Activated B cell treated with CpG ODN at 0.5 μM for 24 hours (primary cell): ENCODE measurements at places on chromosomes 12 and 14.
A peak's percentile ranks its signal among the peaks of the same experiment; 100 is the strongest.

GRCh38 chr12:41556176-41556575 lies 368.1 kb downstream of the PDZRN4 start:
- H3K27me3 ChIP-seq = no peaks in the 10 kb centered on the region
- no peak overlapping the region for H3K27ac ChIP-seq
- H3K4me3 ChIP-seq = no peak overlapping the region
- H3K4me1 ChIP-seq = no peaks in the 10 kb centered on the region

GRCh38 chr12:54700301-54700700 lies 52.1 kb upstream of the DCD start:
- no peaks in the 10 kb centered on the region for H3K36me3 ChIP-seq
- H3K4me3 ChIP-seq = no peak overlapping the region
- H3K4me1 ChIP-seq = no peaks in the 10 kb centered on the region
- no peak for DNase-seq
- H3K27me3 ChIP-seq = peaks cover 12% of the 10 kb centered on the region

DNA sequence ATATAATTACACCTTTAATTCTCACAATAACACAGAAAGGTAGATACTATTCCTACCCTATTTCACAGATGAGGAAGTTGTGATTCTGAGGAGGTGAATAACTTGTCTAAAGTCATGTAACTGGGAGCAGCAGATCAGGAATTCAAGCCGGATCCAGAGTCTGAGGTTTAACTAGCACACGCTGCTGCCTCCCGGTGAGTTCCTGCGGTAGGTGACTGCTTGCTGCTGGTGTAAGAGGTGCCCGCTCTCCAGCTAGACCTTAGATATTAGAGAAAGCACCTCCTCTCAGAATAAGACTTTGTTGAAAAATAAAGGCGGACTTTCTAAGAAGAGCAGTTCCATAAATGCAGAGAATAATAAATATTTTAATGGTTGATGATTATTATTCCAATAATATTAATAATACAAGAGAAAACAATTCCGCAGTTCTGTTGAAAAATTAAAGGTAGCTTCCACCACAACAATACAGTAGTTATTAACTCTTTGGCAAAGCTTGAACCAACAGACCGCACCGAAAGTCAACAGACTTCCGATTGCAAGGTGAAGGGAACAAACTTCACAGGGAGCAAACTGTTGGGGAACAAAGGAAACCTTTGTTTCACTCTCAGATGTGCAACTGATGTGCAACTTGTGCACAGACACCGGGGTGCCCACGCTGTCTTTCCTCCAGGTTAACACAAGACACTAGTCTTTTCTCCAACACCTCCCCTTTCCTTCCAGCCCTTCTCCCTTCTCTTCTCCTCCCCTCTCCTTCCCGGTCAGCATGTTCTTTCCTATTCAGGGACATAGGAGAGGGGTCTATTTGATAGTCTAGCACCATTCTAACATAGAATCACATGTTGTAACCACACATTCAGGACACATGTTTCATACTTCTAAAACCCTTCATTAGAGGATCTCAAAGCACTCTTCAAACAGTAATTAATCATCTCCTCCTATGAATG lies 73.2 kb upstream of the EGLN3 start:
- no peaks in the 10 kb centered on the region for H3K36me3 ChIP-seq
- no peak overlapping the region for H3K4me3 ChIP-seq
- H3K27me3 ChIP-seq = peaks cover 2% of the 10 kb centered on the region
- no peaks in the 10 kb centered on the region for H3K4me1 ChIP-seq

GRCh38 chr14:50844391-50844790 lies 13.4 kb upstream of the NIN start:
- DNase-seq = no peak
- no peaks in the 10 kb centered on the region for H3K27me3 ChIP-seq
- H3K27ac ChIP-seq = no peak overlapping the region

DNA sequence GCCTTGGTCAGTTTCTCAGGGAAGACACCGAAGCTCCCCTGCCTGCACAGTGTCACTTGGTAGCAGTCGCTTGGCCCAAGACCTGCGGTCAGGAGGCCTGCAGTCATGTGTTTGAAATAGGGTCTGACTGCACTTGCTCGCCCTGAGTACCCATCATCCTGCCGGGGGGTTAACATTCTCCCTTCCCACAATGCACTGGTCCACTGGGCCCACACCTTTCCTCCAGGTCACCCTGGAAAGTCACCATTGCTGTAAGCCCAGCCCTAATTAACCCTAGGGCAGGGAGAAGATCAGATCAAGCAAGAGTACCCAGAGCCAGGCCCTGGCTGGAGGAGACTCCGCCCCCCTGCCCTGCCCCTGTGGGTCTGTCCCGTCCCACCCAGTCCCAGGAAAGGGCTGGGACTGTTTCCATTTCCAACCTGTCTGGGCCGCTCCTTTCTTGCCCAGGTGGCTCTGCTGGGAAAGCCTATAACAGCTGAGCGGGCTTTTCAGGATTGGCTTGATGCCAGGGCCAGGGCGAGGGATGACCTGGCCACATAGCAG lies 87.1 kb downstream of the ZFP36L1 start:
- no peak overlapping the region for H3K4me3 ChIP-seq
- H3K27me3 ChIP-seq = no peaks in the 10 kb centered on the region
- DNase-seq = no peak
- no peaks in the 10 kb centered on the region for H3K36me3 ChIP-seq
- no peak overlapping the region for H3K27ac ChIP-seq
- peaks cover 4% of the 10 kb centered on the region for H3K4me1 ChIP-seq

DNA sequence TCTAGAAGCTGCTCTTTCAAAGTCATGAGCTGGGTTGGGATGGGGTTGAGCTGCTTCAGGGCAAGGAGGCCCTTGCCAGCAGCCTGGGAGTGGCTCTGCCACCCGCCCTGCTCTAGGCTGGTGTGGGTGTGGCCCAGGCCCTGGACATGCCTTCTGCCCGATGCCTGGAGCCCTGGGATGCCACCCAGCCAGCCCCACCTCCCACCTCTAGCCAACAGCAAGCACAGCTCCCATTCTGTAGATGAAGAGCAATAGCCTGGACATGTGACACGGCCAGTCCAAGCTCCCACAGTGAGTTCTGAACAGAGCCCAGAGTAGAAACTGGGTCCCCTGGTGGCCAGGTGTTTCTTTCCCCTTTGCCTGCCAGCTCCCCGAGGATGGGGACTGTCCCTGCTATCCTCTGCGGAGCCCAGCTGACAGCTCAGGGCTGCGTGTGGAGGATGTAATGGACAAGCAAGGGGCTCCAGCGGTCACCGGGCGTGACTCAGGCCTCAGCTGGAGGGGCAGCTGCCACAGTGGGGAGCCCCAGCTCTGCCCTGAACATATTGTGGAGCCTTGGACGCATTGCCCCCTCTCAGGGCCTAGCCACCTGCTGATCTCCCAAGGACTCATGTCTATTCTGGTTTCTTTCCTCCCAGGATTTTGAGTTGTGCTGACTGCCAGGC lies 165.2 kb downstream of the TSPAN9 start:
- no peaks in the 10 kb centered on the region for H3K27me3 ChIP-seq
- no peak for DNase-seq
- no peak overlapping the region for H3K27ac ChIP-seq
- no peak overlapping the region for H3K4me3 ChIP-seq
- no peaks in the 10 kb centered on the region for H3K4me1 ChIP-seq
- no peaks in the 10 kb centered on the region for H3K36me3 ChIP-seq

DNA sequence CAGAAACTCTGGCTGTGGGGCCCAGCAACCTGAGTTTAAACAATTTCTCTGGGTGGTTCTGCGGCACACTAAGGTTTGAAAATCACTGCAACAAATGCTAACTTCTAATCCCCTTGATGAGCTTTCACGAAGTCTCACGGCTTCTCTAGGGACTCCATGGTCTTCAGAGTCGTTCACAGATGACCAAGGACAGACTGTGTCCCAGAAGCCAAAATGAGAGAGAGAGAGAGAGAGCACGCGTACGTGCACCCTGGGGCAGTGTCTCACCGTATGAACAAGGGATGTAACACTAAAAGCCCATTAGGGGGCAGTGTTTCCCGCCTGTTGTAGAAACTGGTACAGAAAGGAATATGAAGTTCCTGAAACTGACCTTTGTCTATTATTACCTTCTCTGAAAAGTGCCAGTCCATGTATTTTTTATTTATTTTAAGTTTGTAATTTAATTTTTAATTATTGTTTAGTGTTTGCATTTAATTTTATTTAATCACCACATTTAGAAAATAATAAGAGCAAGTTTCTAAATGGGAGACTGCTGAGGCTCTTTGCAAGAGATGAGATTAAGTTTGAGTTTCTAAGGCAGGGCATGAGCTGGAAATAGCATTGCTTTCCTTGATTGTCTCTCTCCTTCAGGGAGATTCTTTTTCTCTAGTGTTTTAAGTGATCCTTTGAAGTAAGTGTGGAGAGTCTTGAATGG lies 3.4 kb downstream of the APOLD1 start:
- H3K27me3 ChIP-seq = no peaks in the 10 kb centered on the region
- peaks cover 23% of the 10 kb centered on the region for H3K4me1 ChIP-seq
- no peaks in the 10 kb centered on the region for H3K36me3 ChIP-seq
- DNase-seq = no peak
- peak overlapping the region; percentile 86 for H3K27ac ChIP-seq

GRCh38 chr12:61987173-61987572 lies 273.0 kb upstream of the USP15 start:
- H3K36me3 ChIP-seq = no peaks in the 10 kb centered on the region
- H3K27me3 ChIP-seq = no peaks in the 10 kb centered on the region
- no peak overlapping the region for H3K27ac ChIP-seq
- H3K4me3 ChIP-seq = no peak overlapping the region
- H3K4me1 ChIP-seq = no peaks in the 10 kb centered on the region

DNA sequence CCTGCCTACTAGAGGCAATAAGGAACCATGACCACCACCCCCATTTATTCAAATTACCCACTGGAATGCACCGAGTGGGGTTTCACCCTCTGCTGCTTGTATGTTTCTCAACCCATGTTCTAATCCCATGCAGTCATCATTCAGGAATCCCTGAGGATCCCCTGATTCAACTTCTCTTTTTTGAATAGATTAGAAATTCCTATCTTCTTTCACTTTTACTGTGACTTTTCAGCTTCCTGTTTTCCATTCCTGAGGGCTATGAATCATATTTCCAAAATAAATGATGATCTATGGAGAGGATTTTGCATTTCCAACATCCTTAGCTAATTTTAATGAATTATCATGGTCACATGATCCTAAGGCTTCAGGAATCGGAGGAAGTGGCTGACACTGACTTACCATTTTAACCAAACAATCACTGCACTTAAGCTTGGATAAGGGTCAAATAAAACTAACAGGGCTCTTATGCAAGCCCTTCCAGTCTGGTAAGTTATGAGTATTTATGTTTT lies 19.4 kb upstream of the P2RX4 start:
- H3K4me1 ChIP-seq = peaks cover 14% of the 10 kb centered on the region
- no peaks in the 10 kb centered on the region for H3K36me3 ChIP-seq
- DNase-seq = no peak
- H3K27me3 ChIP-seq = no peaks in the 10 kb centered on the region
- no peak overlapping the region for H3K27ac ChIP-seq

GRCh38 chr14:26113911-26114640 lies 483.8 kb downstream of the NOVA1 start:
- no peaks in the 10 kb centered on the region for H3K36me3 ChIP-seq
- H3K27me3 ChIP-seq = no peaks in the 10 kb centered on the region

GRCh38 chr14:58947814-58948445 lies 240.5 kb upstream of the DAAM1 start:
- no peaks in the 10 kb centered on the region for H3K36me3 ChIP-seq
- no peak overlapping the region for H3K4me3 ChIP-seq
- H3K27me3 ChIP-seq = no peaks in the 10 kb centered on the region
- no peaks in the 10 kb centered on the region for H3K4me1 ChIP-seq
- DNase-seq = no peak

GRCh38 chr14:80403036-80403435 lies 191.7 kb upstream of the DIO2 start:
- DNase-seq = no peak
- H3K27me3 ChIP-seq = no peaks in the 10 kb centered on the region
- H3K4me1 ChIP-seq = no peaks in the 10 kb centered on the region
- H3K36me3 ChIP-seq = no peaks in the 10 kb centered on the region
- H3K27ac ChIP-seq = no peak overlapping the region
- H3K4me3 ChIP-seq = no peak overlapping the region

- no peak overlapping the region for H3K4me3 ChIP-seq
- no peaks in the 10 kb centered on the region for H3K4me1 ChIP-seq
- peaks cover 3% of the 10 kb centered on the region for H3K36me3 ChIP-seq
- H3K27ac ChIP-seq = no peak overlapping the region
- no peak for DNase-seq
- H3K27me3 ChIP-seq = no peaks in the 10 kb centered on the region
Observed at GRCh38 chr12:75457191-75457590, 23.4 kb upstream of the GLIPR1 start.

- H3K27ac ChIP-seq = no peak overlapping the region
- H3K36me3 ChIP-seq = no peaks in the 10 kb centered on the region
- no peaks in the 10 kb centered on the region for H3K4me1 ChIP-seq
- H3K27me3 ChIP-seq = no peaks in the 10 kb centered on the region
Observed at GRCh38 chr14:53793790-53794505, 162.7 kb downstream of the BMP4 start.

GRCh38 chr14:105195522-105196264 lies 14.6 kb upstream of the NUDT14 start:
- peaks cover 35% of the 10 kb centered on the region for H3K27me3 ChIP-seq
- H3K27ac ChIP-seq = no peak overlapping the region
- H3K4me1 ChIP-seq = peaks cover 33% of the 10 kb centered on the region
- no peaks in the 10 kb centered on the region for H3K36me3 ChIP-seq
- no peak for DNase-seq

DNA sequence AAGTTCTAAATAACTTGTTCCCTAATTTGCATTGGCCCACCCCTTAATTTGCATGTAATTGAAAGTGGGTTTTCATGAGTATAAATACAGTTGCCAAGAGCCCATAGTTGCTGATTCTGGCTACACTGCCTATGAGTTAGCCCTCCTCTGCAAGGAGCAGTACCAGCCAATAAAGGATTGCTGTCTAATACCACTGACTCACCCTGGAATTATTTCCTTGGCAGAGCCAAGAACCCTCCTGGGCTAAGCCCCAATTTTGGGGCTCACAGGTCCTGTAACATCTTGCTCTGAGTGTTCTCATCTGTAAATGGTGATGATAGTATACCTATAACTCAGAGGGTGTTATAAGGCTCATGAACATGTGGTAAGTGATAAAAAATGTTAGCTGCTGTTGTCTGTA lies 6.8 kb downstream of the TTC8 start:
- no peaks in the 10 kb centered on the region for H3K27me3 ChIP-seq
- no peak overlapping the region for H3K27ac ChIP-seq
- no peak overlapping the region for H3K4me3 ChIP-seq
- peaks cover 6% of the 10 kb centered on the region for H3K4me1 ChIP-seq

DNA sequence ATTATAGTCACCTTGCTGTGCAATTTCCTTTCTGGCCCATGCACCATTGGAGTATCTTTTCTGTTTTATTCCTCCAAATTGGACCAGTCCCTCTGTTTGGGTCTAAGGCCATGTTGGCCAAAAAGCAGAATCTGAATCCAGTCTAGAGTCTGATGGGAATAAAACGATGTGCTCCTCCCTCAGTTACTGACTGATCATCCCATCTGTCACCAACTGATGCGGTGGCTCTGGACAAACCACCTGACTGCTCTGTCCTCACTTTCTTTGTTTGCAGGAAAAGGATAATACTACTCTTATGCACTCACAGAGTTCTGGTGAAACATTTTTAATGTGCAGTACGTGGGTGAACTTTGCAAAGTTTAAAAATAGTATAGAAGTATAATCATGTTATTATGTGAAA lies 120.2 kb upstream of the HIF1A start:
- H3K4me3 ChIP-seq = no peak overlapping the region
- H3K36me3 ChIP-seq = no peaks in the 10 kb centered on the region
- H3K27ac ChIP-seq = no peak overlapping the region

- no peaks in the 10 kb centered on the region for H3K4me1 ChIP-seq
- no peak for DNase-seq
- H3K36me3 ChIP-seq = no peaks in the 10 kb centered on the region
- H3K27me3 ChIP-seq = no peaks in the 10 kb centered on the region
Observed at GRCh38 chr12:99619389-99620158, 28.0 kb upstream of the GARIN6 start.

GRCh38 chr12:41045509-41045908 lies 142.6 kb upstream of the PDZRN4 start:
- H3K27ac ChIP-seq = no peak overlapping the region
- no peaks in the 10 kb centered on the region for H3K27me3 ChIP-seq
- H3K4me1 ChIP-seq = no peaks in the 10 kb centered on the region
- H3K36me3 ChIP-seq = no peaks in the 10 kb centered on the region
